ENCODE measurements at places on chromosomes 3 and 15.

DNA sequence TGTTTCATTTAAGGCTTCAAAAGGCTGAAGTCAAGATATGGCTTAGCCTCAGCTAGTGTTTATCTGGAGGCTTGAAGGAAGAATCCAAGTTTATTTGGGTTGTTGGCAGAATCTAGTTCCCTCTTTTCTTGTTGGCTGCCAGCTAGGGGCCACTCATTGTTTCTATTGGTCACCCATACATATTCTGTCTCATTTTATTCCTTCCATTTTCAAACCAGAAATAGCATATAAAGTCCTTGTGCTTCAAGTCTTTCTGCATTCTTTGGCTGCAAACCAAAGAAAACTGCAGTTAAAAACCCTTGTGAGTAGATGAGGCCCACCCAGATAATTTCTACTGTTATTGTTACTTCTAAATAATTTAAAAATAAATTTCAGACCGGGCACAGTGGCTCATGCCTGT lies 301.7 kb downstream of the OXSM start:
- DNase-seq: no peak

DNA sequence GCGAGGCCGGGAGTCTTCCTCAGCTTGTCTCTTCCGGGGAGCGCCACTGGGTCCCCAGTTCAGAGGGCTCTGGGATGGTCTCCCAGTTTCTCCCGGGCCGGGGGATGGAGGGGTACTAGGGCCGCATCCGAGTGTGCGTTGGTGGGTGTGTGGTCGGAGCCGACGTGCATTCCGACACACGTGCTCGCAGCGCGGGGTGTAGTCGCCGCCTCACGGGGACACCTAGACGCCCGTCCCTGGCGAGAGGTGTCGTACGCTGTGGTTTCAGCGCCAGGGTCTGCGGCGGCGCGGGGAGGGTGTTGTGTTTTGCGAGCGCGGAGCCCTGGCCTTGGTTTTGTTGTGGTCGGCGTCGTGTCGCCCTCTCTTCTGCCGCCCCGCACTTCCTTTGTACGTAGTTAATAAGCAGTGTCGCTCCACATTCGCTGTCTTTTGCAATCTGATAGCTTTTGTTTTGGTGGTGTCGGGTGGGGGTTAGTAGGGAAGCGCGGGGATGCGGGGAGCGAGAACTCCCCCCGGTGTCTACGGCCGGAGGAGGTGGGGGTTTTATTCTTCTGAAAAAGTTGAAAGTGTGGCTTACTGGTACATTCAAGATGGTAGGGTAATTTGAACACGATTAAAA lies 2.2 kb downstream of the IGF1R start:
- peak; percentile 54 for DNase-seq

GRCh38 chr15:59300618-59301139 lies 72.0 kb downstream of the MYO1E start:
- DNase-seq: peak; percentile 44

DNA sequence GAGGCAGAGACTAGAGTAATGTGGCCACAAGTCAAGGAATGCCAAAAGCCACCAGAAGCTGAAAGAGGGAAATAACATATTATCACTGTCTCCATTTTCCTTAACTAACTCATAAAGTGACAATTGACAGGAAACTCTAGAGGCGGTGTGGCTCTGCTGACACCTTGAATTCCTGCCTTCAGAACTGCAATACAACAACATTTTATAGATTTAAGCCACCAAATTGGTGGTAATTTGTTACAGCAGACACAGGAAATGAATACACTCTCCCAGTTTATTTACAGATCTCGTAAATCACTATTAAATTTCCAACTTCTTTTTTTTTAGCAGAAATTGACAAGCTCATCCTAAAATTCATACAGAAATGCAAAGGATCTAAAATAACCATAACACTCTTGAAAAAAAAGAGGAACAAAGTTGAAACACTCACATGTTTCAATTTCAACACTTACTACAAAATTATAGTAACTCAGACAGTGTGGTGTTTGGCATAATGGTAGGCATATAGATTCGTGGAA lies 449.9 kb downstream of the OTOL1 start:
- DNase-seq: peak; percentile 5

DNA sequence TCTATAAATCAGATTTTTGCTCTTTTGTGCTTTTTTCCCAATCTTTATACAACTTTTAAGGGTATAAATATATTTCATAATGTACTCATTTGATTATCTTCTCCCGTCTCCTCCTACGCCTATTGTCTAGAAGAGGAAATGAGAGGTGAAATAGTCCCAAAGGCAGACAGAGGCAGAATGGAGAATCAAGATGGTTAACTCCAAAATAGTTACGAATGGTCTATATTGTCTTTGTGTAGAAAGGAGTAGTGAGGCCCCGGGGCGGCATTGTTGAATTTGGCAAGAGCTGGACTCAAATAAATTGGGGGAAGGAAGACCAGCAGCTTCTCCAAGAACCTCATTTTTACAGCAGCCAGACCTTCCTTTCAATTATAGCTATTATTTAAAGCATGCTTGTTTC lies 23.9 kb downstream of the ITPR1 start:
- DNase-seq: no peak
